ENCODE measurements at places on chromosomes 11 and 22.
A peak's percentile ranks its signal among the peaks of the same experiment; 100 is the strongest.

GRCh38 chr11:30789270-30789669 lies 203.1 kb upstream of the MPPED2 start:
- no peak for DNase-seq

GRCh38 chr11:33579101-33579500 lies 121.5 kb downstream of the C11orf91 start:
- no peak for DNase-seq

DNA sequence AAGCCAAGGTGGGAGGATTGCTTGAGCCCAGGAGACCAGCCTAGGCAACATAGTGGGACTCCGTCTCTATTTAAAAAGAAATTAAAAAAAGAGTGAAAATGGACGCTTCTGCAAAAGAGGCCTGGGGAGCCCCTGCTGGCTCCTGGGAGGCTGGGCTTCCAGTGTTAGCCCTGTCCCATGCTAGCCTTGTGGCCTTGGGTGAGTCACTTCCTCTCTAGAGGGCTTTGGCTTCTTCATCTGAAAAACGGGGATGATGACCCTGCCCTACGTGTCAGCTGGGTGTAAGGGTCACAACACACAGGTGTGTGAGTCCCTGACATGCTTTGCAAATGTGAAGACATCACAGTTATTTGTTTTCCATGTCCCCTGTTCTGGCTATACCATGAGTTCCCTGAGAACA lies 32.8 kb downstream of the FAM227A start:
- DNase-seq: no peak

DNA sequence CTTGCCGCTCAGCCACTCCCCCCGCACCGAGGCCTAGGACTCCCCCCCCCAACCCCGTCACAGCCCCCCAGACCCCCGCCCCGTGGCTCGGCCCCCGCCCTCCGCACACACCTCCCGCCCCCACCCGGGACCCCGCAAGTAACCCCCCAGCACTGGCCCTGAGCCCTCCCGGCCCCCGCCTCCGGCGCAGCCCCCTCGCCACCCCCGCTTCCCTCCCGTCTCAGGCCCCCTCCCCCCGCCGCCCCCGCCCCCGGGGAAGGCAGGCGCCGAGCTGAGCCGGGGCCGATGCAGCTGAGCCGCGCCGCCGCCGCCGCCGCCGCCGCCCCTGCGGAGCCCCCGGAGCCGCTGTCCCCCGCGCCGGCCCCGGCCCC lies 1.5 kb downstream of the SHANK3 start:
- no peak for DNase-seq

- DNase-seq: no peak
These were observed 3.7 kb downstream of the VSIG10L2 start for GRCh38 chr11:125949271-125950177.

DNA sequence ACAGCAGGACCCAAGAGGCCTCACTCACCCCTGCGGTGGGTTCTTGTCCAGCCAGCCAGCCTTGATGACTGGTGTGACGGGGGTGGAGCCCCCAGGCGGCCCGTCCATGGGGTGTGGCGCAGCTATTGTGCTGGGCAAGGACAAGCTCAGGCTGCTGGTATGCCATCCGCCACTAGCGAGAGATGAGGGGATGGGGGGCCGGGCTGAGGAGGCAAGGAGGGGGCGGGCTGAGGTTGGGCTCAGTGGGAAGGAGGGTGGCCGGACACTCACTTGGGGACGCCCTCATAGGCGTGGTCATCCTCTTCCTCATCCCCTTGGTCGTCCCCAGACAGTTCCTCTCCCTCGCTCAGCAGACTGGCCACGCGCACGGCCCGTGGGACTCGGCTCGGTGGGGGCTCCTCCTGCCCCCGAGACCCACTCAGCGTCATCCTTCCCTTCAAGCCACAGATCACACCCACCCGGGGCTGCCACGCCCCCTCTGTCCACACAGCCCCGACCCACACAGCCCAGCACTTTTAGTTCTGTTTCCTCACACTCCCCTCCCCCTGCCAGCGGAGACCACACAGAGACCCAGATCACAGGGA lies 38.0 kb upstream of the PDE2A start:
- DNase-seq: no peak

DNA sequence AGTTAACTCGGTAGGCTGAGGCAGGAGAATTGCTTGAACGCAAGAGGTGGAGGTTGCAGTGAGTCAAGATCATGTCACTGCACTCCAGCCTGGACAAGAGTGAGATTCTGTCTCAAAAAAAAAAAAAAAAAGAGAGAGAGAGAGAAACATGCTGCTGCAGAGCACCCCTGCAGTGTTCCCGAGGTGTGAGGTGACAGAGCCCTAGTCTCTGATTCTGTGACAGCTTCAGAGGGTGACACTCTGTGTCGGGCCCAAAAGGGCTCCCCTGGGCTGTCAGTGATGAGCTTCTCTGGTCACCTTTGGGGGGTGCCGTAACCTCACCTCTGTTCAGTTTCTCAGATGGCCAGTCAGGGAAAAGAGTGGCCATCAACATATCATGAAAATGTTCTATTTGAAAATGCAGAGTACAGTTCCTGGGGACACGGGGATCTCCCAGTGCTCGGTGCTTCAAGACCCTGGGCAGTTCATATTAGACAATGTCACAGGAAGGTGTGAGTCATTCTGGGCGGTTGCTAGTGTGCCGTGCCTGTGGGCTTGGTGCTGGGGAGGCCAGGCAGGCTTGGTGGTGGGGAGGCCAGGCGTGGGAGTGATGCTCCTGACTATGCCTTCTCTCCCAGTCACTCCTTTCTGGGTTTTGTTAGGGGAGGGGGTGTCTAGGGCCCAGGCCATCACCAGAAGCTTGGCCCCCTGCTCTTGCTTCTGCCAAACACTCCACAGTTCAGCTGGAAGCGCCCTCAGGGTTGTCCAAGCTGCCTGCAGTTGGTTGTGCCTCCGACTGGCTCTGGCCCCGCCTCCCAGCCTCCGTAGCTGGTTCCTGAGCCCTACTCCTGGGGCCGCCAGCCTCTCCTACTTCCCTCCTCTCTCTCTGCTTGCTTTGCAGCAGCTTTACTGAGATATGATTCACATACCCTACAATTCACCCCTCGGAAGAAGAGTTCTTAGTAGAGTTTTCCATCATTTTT lies 52.5 kb upstream of the CLDN5 start:
- DNase-seq: peak; percentile 69

GRCh38 chr11:130798280-130798679 lies 118.0 kb downstream of the SNX19 start:
- DNase-seq: no peak

- DNase-seq: no peak
These were observed 9.9 kb downstream of the PCSK7 start for GRCh38 chr11:117221775-117222517.

Data from stimulated activated CD8-positive, alpha-beta memory T cell treated with anti-CD3 and anti-CD28 coated beads, Interleukin-15, amount 100 ng/mL, for 48 hours (primary cell).